A673 (cell line): ENCODE measurements at places on chromosomes 3 and 15. TPM values are rescaled to one million over a fixed set of nuclear protein-coding genes. Genes with fewer than 3 reads are reported as not detected.

PRTG gene
- total RNA-seq = 0.02 TPM in 1 of 2 replicates, not detected in the other

PCSK6 gene
- 2.6 and 4.3 TPM in 2 replicates for total RNA-seq

SCAMP5 gene
- 3.8 and 5.8 TPM in 2 replicates for total RNA-seq

PLSCR4 gene
- 1.3 and 2.4 TPM in 2 replicates for total RNA-seq

TMEM266 gene
- total RNA-seq = 0.17 TPM in 1 of 2 replicates, not detected in the other

EDEM1 gene
- total RNA-seq = 31.4 and 32.1 TPM in 2 replicates

CLRN1 gene
- total RNA-seq = not detected in 2 replicates

CCR1 gene
- total RNA-seq = not detected in 2 replicates

DNA sequence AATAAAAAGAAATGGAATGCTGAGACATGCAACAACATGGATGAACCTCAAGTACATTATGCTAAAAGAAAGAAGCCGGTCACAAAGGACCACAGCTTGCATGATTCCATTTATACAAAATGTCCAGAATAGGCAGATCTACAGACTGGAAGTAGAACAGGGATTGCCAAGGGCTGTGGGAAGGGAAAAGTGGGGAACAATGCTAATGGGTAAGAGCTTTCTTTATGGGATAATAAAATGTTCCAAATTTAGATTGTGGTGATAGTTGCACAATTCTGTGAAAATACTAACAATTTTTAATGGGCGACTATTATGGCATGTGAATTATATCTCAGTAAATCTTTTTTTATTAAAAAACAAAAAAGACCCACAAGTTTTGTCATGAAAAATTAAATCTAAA is 106.2 kb downstream of the TMCO5A start:
- DNase-seq = no peak

DNA sequence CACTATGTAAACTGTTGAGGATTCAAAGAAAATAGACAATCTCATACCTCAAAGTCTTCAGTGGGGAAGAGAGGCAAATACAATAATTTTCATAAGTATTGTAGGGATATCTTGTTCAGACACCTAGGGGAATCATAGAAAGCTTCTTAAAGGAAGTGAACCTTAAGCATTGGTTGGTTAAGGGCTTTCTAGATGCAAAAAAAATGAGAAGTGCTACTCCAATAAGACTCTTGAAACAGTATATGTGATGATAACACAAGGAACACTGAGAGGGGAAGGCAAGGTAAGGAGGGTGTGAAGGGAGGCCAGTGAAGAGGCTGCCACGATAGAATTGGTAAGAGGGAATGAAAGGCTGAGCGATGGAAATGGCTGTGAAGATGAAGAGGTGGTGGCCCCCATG is 104.1 kb downstream of the TPRG1 start:
- no peak for DNase-seq

DNA sequence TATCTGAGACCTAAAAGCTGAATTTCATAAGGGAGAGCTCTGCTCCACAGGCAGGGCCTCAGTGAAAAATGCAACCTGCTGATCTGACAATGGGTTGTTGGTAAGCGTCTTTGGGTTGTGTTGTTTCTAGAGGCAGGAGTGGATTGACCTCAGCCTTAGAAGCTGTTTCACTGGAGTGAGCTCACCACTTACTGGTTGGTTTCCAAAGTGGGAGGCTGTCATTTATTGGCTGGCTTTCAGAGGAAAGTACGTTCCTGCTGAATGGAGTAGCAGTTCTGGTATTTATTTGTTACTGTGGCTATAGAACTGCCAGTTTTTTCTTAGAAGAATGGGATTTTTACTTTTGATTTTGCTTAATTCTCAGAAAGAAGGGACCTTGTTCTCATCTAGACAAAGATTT is 29.3 kb upstream of the COL6A5 start:
- no peak for DNase-seq

GRCh38 chr3:123258811-123259420 is 57.2 kb downstream of the SEC22A start:
- DNase-seq = peak; percentile 80

GRCh38 chr3:140510303-140510861 is 167.5 kb upstream of the TRIM42 start:
- DNase-seq = no peak

GRCh38 chr3:32495085-32495484 is 7.6 kb downstream of the CMTM6 start:
- no peak for DNase-seq

GRCh38 chr15:45021348-45021747 is 1.6 kb upstream of the SORD start:
- no peak for DNase-seq

DNA sequence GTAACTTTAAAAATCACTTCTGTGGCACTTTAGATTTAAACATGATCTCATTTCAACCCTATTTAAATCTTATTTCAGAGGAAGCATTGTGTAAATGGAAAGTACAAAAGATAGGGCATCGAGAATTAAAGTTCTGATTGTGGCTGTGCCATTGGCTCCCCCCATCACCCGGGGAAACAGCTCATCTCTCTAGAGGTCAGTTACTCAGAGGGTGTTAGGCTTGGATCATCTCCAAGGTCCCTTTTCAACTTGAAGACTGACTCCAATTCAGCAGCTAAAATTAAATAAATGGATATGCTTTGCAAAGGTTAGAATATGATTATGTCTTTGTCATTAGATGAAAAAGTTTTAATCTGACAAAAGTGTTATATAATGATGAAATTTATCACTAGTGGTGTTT is 20.1 kb downstream of the CADM2 start:
- no peak for DNase-seq

DNA sequence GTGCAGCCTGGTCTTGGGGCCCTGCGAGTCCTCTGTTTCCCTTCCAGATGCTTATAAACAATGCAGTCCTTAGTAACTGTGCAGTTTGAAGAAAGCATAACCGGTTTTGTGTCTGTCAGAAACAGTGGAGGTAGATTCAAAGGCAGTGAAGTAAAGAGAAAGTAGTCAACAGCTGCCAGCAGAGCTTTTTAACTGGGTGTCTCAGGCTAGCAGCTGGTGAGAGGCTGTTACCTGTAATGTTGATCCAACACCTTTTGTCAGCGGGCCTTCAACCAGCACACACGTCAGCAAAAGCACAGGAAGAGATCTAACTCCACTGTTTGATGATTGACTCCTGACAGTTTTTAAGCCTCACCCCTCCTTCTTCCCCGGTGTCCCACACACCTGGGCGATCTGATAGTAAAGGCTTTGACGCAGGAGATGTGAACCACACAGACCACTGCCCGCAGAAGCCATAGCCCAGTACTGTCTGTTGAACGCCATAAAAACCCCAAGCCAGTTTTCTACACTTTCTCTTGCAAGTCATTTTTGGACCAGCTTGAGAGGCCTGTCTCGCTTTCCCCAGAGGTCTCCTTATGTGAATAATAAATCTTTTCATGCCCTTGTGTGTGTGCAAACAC is 178.0 kb downstream of the FMN1 start:
- DNase-seq = no peak

GRCh38 chr15:63979262-63979793 is 67.0 kb downstream of the DAPK2 start:
- DNase-seq = no peak

DNA sequence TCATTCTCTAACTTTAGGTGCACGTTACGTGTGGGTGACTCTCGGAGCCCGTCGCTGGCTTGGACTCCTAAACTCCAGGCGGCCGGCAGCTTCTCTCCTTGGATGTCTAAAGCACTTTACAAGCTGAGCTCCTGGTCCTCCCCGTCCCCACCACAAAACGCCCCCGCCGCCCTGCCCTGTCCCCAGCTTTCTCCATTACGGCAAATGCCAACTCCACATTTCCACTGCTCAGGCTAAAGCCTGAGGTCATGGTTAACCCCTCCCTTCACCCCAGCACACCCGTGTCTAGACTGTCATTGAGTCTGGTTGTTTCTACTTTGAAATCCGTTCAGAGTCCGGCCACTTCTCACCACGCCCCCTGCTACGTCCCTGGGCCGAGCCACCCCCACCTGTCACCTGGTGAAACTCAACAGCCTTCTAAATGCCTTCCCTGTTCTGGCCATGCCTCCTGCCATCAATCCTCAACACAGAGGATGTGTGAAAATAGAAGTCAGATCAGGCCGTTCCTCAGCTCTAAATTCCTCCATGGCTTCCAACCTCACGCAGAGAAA is 8.1 kb upstream of the PCSK6 start:
- no peak for DNase-seq

DNA sequence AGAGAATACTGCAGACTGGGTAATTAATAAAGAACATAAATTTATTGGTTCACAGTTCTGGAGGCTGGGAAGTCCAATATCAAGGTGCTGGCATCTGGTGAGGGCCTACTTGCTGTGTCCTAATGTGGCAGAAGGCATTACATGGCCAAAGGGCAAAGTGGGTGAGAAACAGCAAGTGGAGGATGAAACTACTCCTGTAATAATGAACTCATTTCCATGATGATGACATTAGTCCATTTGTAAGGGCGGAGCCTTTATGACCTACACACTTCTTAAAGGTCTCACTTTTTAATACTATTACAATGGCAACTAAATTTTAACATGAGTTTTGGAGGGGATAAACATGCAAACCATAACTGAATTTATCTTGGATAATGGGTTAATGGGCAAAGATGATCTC is 139.6 kb upstream of the SGO1 start:
- no peak for DNase-seq

DNA sequence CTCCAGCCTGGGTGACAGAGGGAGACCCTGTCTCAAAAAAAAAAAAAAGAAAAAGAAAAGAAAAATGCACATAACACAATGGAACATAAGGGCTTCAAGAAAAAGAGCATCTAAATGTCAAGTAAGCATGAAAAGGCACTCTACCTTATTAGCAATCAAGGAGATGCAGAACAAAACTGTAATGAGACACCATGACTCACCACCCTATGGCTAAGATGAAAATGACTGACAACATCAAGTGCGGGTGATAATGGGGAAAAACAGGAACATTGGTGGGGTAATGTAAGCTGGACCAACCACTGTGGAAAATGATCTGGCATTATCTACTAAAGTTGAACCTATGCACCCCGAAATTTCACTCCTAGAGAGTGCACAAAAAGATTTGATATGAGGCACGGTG is 19.6 kb upstream of the NSMCE3 start:
- DNase-seq = no peak

GRCh38 chr3:38581774-38582173 is 67.7 kb downstream of the SCN5A start:
- no peak for DNase-seq

DNA sequence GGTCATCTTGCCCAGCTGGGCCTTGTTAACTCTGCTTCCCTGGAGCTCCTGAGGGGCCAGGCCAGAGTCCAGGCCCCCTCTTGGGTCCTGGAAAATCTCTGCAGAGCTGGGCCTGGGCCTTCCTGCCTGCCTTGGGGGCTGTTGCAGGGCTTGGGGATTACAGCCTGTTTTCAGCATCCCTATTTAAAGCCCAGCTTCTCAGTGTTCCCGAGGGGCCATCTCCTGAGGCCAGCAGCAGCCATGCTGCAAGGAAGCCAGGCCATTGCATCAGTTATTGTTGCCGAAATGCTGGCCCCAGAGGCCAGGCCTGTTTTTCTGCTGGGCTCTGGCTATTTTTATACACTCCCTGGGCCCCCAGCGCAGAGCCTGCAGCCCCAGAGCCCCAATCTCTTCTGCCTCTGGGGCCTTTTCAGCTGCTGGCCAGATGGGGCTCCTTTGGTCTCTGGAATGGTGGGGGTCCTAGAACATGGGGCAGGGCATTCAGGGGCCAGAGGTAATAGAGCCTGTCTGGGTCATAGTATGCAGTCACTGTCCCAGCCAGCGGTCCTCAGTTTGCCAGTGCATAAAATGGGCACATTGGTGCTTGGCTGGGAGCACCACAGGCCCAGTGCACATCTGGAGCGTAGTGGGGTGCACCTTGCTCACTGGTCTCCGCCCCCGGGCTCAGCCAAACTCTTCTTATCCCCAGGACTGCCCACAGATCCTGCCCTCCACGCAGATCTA is 28.5 kb downstream of the PLXNA1 start:
- DNase-seq = peak; percentile 32

DNA sequence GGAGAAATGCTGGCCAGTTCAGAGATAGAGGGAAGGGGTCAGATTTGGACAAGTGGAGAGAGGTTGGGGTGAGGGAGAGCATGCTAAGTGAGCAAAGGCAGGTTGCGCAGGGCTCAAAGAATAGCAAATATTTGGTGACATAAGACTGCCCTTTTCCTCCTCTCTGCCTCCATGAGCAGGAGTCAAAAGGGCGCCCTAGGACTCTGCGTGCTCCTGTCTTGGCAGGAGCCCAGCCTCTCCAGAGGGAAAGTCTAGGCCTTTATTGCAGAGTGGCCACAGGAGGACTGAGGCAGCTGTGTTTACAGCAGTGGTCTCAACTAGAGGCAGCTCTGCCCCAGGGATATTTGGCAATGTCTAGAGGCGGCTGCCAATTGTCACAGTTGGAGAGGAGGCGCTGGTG is 165.6 kb downstream of the FAM43A start:
- no peak for DNase-seq

- no peak for DNase-seq
Measured at GRCh38 chr15:67079361-67079760, 14.0 kb downstream of the SMAD3 start.

DNA sequence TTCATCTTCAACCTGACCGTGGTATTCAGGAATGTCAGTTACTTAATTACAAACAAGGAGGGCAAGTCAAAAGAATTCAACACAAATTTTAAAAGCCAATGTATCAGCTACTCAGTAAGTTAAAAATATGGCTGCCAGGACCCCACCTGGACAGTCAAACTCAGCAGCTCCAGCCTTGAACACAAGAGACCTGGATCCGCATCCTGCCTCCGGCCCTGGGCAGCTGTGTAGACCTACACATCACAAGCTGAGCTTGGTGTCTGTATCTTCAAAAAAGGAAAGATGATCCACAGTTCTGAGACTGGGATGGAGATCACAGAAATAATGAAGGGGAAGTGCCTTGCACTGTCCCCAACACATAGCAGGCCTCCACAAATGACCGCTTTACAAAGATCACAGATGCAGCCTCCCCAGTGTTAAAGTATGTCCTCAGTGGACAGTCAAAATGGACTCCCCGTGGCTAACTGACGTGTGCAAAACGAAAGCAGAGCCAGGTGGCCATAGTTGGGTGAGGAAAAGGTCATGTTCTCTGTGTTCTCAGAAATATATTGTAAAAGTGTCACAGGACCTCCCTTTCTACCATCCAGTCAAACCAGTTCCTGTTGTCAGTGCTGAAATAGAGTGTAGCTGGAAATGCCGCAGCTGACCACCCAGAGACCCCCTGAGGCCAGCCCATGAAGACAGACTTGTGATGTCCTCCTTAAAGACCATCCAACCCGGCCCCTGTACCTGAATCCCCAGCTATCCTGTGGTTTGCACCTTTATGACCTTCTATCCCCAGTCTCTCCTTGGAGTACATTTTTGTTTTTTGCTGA is 168.5 kb upstream of the NSMCE3 start:
- no peak for DNase-seq

- no peak for DNase-seq
Measured at GRCh38 chr3:90132197-90132596, 1024.8 kb downstream of the EPHA3 start.

- DNase-seq = no peak
Measured at GRCh38 chr15:77031376-77032050, 36.6 kb downstream of the PSTPIP1 start.
